SK-N-DZ (cell line): ENCODE measurements at places on chromosomes 7 and 10.
A peak's percentile ranks its signal among the peaks of the same experiment; 100 is the strongest.

GRCh38 chr7:156722043-156722826, 81.7 kb downstream of the RNF32 start:
- DNase-seq, result no peak

DNA sequence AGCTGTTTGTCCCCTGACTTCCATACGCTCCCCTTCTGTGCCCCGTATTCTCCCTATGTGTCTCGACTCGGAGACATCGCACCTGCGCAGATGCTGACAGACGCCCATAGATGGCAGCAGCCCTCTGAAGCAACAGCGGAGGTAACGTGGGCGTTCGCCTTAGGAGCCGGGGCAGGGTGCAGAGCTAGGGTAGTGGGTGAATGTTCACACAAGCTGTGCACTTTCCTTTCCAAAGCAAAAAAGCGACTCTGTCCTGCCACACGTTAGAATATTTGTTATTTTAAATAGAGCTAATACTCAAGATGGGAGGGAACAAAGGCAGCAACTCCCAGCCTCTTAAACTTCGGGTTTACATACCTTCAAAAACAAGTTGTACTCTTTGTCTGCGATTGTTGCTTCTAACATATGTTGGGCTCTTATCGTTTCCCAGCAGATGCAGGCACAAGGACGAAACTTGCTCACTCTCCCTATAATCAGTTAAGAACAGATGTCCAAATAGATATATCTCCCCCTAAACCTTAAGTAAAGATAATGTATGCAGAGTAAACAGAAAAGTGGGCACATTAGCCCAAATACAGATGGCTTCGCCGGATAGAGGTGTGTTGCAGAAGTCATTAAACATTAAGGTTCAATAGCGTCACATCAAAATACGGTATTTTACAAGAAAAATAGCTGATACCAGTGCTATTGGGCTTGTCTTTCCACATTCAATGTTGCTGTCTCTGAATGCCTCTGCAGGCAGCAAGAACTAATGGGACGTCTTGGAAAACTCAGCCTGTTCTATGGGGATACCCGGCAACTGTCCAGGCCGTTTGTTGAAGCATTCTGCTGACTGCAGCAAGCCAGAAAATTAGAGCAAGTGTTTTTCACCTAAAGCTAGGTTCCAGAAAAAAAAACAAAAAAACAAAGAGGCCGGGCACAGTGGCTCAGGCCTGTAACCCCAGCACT, 340.3 kb upstream of the PRKCQ start:
- peak; percentile 56 for DNase-seq

GRCh38 chr10:129952378-129953118, 11.5 kb downstream of the EBF3 start:
- DNase-seq, result no peak

DNA sequence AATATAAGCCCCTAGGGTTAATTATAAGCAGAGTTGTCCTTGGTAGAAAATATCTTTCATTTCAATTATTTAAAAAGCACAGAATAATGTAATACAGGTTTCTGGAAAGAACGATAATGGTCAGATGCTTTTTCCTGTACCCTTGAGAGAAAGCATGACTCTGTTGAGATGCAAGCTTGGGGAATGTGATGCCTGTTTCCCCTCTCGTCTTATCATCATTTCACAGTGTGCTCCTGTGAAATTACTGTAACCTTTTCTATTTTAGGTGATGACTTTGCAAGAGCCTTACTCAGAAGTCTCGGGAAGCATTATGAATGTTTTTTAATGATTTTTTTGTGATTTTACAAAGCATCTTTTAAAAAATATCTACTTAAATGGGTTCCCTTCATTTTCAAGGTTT, 243.0 kb downstream of the POLR1F start:
- no peak for DNase-seq

- no peak for DNase-seq
Measured at GRCh38 chr10:43042503-43043341, 34.1 kb upstream of the RET start.

DNA sequence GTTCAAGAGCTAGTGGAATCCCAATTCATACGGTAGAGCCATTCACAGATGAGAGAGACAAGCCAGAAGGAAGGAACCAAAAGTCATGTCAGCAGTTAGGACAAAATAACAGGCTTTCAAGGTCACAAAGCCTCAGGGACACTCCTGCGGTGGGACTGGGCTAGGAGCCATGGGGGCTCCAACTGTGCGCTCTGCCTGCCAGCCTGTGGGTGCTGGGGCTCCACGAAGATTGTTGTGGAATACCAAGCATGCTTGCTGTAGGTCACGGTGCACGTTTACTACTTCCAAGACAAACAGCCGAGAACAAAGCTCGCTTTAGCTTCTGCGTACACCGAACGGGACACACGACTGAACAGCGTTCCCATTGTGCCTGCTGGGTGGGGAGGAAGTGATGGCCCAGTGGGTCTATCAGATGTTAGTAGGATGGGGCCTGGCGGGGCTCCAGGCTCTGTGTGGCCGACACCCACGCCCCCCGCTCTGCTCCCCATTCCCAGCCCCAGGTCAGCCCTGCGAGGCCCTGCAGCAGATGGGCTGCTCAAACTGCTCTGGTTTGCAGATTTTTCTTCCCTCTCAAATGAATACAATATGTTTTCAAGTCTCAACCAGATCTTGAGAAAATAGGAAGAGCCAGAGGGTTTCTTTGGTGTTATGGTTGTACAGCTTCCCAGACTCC, 158.9 kb downstream of the EGFR start:
- no peak for DNase-seq
